NCI-H1436 treated with DMSO at 0.1 percent for 48 hours (cell line): ENCODE measurements at places on chromosomes 6 and 20.

- no peak for DNase-seq
Measured at GRCh38 chr20:58650181-58650775, 805 bp upstream of the STX16 start.

GRCh38 chr20:25230166-25230831, 17.6 kb upstream of the PYGB start:
- no peak for DNase-seq

GRCh38 chr20:51176876-51177275, 154.0 kb upstream of the KCNG1 start:
- no peak for DNase-seq

GRCh38 chr6:137878486-137879285, 11.6 kb downstream of the TNFAIP3 start:
- no peak for DNase-seq

DNA sequence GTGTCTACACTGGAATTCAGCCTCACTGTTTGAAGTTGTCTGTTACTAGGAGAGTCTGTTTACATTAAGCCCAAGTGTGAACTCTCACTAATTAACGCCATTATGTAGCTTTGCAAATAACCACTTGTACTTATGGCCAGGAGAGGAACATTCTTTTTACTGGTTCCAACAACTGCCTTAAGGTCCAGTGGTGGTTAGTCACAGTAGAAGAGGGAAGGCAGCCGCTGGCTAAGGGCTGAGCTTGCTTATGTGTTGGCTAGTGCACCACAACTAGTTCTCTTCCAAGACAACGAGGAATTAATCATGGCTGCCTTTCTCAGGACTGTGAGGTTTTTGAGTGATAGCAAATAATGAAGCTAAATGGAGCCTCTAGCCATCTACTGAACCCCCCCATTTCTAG, 14.9 kb upstream of the SLC22A23 start:
- no peak for DNase-seq

GRCh38 chr20:6700563-6701329, 66.7 kb upstream of the BMP2 start:
- no peak for DNase-seq

- no peak for DNase-seq
Measured at GRCh38 chr6:153117986-153118879, 12.8 kb downstream of the RGS17 start.

- DNase-seq = no peak
Measured at GRCh38 chr20:17473659-17474058, 57.5 kb downstream of the BFSP1 start.

DNA sequence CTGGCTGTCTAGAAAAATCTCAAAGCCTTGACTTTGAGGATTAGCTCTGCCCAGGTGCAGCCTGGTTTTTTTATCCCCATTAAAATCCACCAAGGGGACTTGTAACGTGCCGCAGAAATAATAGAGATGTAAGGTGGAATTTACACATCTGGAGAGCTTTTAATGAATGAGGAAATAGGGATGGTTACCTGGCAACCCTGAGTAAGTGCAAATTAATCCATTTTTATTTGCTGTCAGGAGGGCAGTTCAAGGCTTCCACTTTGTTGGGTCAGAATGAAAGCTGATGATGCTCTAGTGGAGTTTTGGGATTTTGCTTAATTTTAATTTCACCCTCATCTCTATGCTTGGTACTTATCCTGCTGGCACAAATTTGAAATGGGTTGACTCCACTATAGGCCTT, 163.4 kb upstream of the CEP162 start:
- DNase-seq = no peak

DNA sequence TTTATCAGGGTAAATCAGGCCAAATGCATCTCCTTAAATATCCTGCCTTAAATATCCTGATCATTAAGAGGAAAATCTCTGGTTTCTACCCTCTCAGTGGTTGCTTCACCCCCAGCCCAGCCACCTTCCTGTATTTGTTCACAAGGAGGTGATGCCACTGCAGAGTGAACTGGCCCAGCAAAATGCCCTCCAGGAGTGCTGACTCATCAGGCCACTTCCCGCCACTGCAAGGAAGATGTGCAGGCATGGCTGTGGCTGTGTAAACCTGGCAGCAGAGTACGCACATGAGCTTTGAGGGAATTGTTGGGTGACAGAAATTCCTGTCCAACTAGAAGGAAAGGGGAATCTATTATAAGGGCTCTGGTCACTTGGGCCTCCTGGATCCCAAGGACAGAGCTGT, 13.8 kb downstream of the NQO2 start:
- no peak for DNase-seq

- DNase-seq = no peak
Measured at GRCh38 chr6:84524636-84525035, 239.8 kb downstream of the TBX18 start.

DNA sequence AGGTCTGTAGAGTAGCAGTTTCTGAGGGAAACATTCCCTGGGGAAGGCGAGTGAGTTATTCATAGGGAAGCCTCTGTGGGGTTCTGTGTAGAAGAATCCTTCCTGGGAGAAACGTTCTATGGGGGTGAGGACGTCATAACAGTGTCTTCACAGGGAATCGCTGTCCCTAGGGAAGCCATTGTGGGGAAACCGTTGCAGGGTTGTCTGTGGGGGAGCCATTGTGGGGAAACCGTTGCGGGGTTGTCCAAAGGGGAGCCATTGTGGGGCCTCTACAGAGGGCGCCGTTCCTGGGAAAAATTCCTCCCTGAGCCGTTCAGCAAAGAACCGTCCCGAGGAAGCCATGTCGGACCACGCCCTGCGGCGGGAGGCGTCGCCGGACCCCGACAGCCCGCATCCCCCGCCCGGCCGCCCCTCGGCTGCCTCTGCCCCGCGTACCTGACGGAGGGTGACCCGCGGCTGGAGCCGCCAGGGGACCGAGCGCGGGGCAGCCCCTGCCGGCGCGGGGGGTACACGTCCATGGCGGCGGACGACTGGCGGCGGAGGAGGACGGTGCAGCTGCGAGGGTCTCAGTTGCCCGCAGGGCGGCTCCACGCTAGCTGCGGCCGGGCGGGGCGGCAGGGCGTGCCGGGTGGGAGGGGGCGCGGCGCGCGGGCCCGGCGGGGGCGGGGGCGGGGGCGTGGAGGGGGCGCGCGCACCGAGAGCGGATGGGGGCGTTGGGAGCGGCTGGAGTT, at the start of gene DNAAF9:
DNAAF9 (minus strand) TSS at position 630 of the 731 bp plus-strand sequence; CDS start at position 518, 112 bp downstream.
- DNase-seq = no peak

GRCh38 chr6:148080315-148080714, 262.3 kb upstream of the SASH1 start:
- DNase-seq = no peak

- DNase-seq = no peak
Measured at GRCh38 chr20:18801516-18801915, 12.1 kb upstream of the SCP2D1 start.
